ENCODE measurements at places on chromosomes 1 and 21. TPM values are rescaled to one million over a fixed set of nuclear protein-coding genes. Genes with fewer than 3 reads are reported as not detected.

- peak; percentile 55 for DNase-seq
Measured at GRCh38 chr1:48061162-48062136, 64.3 kb upstream of the TRABD2B start.

GRCh38 chr1:241706257-241706656 lies 54.2 kb downstream of the WDR64 start:
- no peak for DNase-seq

GRCh38 chr21:38319781-38320180 lies 63.0 kb downstream of the KCNJ15 start:
- DNase-seq = no peak

The KPRP gene
- not detected for total RNA-seq

- DNase-seq = peak; percentile 23
Measured at GRCh38 chr1:244052016-244052727, 1.1 kb downstream of the ZBTB18 start.

- no peak for DNase-seq
Measured at GRCh38 chr1:31580513-31580870, 4.2 kb downstream of the TINAGL1 start.

DNA sequence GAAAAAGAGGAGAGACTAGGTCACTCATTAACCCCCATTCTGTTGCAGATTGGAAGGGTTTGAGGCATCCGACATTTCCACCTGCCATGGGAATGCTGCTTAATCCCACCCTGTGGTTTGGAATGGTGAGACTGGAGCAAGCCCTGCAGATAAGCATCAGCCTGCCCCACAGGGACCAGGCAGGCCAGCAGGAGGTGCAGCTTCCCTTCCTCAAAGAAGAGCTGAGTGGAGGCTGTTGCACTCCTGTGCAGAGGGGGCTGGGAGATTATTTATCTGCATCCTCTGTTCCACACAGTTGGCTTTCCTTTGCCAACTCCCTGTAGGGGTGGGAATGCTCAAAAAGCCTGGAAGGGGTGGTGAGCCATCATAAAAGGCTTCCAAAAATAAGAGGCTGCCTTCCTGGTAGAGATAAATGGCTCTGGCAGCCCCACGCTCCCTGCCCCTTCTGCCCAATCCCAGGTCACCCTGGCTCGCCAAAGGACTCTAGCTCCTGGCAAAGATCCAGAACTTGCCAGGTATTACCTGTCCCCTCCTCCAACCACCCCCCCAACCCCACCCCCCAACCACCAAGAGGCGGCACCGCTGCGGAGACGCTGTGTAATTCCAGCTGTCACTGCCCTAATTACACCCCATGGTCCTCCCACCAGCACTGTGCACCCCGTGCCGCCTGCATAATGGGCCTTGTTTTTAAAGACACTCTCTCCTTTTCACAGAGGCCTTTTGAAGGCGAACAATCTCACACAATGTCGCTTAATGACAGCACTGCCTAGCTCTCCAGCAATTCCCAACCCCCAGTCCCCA lies 83.0 kb upstream of the ZC3H12A start:
- no peak for DNase-seq

GRCh38 chr1:219092206-219092605 lies 81.5 kb upstream of the LYPLAL1 start:
- no peak for DNase-seq

GRCh38 chr21:46187814-46188213 lies 3.6 kb upstream of the SPATC1L start:
- no peak for DNase-seq

GRCh38 chr1:48217856-48218255 lies 4.7 kb upstream of the SLC5A9 start:
- no peak for DNase-seq

- DNase-seq = no peak
Measured at GRCh38 chr1:46180082-46180616, 3.9 kb upstream of the P3R3URF start.

DNA sequence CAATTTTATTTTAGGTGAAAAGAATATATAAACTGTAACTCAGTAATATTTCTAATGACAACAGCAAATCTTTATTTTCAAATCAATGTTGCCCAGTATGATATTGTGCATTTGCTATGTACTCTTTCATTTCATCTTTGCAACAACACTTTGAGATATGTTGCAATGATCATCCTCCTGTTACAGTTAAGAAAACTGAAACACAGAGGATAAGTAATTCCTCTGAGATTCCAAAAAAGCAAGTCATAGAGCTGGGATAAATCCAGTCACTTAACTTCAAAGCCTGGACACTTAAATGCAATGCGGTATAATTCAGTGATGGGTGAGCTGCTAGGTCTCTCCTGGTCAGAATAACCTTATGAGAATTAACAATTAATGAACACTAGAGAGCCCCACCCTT lies 48.6 kb upstream of the EXO1 start:
- no peak for DNase-seq

GRCh38 chr1:51313961-51314777 lies 16.2 kb downstream of the TTC39A start:
- peak; percentile 54 for DNase-seq

GRCh38 chr1:89633800-89634625 lies 1.1 kb downstream of the LRRC8C start:
- DNase-seq = peak; percentile 31

The ZNF648 gene
- total RNA-seq = not detected

DNA sequence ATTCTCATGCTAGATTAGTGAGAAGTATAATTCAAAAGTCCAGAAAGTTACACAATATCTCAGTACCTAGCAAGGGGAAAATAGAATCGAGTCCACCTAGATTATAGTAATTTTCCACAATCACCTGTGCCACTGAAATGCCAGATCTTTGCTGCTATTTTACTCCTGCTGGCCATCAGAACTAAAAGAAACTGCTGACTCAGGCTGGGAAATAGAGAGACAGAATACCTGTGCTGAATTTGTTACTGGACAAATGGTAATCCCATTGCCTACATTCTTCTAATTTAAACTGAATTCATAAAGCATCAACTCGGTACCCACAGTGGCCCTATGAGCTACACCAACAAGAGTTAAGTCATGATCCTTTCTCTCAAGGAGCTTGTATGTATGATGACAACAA lies 55.0 kb downstream of the USH2A start:
- no peak for DNase-seq

DNA sequence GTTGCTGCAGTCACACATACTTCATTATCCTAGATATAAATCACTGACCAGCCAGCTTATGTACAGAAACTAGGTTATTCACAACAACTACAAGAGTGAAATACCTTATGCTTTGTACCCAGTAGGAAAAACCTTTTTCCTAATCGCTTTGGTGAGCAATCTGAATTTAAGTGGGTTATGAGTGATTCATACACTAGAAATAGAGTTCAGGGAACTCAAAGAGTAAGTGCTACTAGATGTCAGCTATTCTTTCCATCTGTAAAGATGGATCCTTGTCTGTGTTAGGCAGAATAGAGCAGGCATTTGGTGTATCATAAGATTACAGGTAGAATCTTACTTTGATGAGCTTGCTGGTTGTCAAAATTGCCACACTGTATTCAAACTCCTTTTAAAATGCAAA lies 101.9 kb downstream of the ZNF644 start:
- no peak for DNase-seq

GRCh38 chr1:99352821-99353220 lies 88.5 kb downstream of the PLPPR4 start:
- DNase-seq = no peak

DNA sequence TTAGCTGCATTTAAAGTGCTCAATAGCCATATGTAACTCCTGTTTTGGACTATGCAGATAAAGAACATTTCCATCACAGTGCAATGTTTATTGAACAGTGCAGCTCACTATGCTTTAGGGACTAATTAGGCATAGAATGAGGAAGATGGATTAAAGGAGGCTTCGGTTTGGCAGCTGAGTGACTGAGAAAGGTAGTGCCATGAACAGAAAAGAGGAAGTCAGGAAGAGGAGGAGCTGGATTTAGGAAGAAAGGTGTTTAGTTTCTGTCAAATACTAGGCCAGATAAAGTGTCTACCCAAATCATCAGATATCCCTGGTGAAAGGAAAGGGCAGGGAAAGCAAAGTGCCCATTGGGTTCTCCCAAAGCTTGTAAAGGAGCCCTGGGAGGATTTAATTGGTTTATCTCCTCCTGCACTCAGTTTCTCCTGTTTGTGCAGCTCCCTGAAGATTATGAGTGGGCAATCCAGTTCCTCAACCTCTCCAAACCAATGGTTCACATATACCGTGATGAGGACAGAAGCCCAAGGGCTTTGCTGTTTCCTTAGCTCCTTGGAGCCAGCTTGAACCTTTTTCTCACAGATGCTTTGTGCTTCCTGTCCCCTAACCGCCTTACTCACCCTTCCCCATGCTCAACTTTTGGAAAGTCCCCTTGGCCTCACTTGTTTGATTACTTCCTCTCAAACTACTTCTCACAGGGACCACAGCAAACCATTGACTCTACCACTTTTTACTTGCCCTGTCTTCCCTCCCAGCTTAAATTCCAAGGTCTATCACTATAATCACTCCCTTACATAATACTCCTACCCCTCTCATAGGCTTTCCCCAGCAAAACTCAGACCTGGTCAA lies 3.5 kb upstream of the RAP1A start:
- no peak for DNase-seq

The RHOU gene
- total RNA-seq = 29.8 TPM

The SLC2A5 gene
- under 0.01 TPM for total RNA-seq

DNA sequence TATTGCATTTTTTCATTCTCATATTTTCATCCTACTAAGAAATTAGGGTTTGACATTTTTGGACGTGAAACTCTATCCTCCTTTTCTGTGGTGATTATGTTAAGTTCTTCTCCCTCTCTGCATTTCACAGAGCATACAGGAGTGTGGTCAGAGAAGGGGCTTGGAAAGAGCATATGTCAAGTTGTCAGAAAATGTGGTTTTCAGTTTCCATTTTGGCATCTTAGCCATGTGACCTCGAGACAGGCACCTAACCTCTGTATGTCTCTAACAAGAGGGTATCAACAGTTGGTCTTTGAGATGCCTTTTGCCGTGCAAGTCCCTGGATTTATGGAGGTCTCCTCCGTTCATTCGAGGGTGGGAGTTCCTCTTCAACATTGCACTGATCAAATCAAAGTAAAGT lies 140.7 kb downstream of the CYYR1 start:
- DNase-seq = no peak

- DNase-seq = no peak
Measured at GRCh38 chr1:168455764-168456163, 88.0 kb downstream of the XCL2 start.

- DNase-seq = no peak
Measured at GRCh38 chr21:25039461-25040380, 567.6 kb downstream of the MRPL39 start.

DNA sequence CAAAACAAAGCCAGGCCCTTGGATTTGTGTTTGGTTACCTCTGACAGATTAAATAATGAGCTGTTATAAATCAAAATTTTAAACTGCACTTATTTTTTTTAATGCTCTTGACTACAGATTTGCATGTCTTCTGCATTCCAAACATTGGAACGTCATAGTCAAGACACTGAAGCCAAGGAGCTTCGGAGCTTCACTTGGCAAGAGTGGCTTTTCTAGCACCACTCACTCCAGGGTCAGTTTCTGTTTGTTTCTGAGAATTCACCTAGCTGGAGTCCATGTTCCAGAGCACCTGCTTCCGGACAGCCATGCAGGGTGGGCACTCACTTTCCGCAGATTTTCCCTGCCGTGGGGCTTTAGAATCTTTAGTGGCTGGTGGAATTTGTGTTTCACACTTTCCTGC lies 202.9 kb downstream of the ZP4 start:
- no peak for DNase-seq

DNA sequence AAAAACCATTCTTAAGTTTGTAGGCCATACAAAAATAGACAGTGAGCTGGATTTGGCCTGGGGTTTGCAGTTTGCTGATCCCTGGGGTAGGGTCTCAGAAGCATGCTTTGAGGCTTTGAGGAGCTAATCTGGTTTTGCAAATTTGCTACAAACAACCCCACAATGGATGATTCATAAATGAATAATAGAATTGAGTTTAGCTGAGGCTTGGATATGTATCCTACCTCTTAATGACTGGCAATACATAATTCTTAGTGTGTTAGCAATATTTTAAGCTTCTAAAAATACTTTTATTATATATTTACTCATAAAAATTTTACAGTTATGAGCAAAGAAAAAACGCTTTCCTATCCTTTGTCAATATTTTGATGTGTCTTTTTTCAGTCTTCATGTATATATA lies 50.6 kb downstream of the ROR1 start:
- no peak for DNase-seq

GRCh38 chr1:166132496-166132895 lies 34.3 kb downstream of the FAM78B start:
- DNase-seq = no peak

DNA sequence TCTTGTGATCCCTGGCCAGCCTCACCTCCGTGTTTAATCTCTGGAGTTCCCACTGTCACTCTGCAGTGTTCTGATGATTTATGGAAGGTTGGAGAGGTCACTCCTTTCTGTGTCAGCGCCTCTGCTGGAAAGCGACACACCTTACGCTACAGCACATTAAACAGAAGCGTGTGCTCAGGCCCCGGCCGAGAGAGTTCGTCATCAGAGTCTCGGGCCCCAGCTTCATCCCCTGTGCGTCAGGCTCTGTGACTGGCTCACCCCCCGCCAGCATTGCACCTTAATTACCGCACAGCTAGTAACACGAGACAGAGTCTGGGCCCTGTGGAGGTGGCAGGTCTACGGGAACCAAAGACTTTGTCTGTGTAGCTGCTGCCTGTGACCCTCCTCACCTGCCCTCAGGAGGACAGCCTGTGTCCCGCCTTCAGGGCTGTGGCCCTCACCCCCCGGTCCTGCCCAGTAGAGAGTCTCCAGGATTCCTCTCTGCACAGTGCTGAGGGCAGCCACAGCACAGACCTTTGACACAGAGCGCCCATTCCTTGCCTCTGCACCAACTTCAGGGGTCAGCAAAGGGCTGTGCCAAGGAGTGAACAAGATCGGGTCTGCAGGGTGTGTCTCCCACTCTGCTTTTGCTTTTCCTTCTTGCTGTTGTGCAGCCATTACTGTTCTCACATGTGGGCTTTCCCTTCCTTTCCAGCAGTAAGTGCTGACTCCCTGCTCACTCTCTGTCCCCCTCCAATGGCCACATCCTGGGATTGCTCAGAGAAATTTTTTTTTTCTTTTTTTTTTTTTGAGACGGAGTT lies 157.6 kb downstream of the PGBD5 start:
- peak; percentile 80 for DNase-seq

The SPRR5 gene
- total RNA-seq = not detected

- DNase-seq = no peak
Measured at GRCh38 chr1:216248628-216249027, 174.6 kb downstream of the USH2A start.

The OR2AK2 gene
- total RNA-seq = not detected

GRCh38 chr1:219566951-219567947 lies 45.7 kb downstream of the ZC3H11B start:
- DNase-seq = peak; percentile 62

GRCh38 chr1:185862235-185862634 lies 128.0 kb downstream of the HMCN1 start:
- DNase-seq = peak; percentile 44

GRCh38 chr1:230423951-230424350 lies 2.2 kb downstream of the PGBD5 start:
- no peak for DNase-seq

- no peak for DNase-seq
Measured at GRCh38 chr1:63867429-63868176, 93.8 kb downstream of the ROR1 start.
